Tibial nerve (tissue), 4 donors: ENCODE measurements at places on chromosomes 3 and 15.

- no peak for DNase-seq
Observed at GRCh38 chr15:50148362-50148963, 29.4 kb upstream of the ATP8B4 start.

DNA sequence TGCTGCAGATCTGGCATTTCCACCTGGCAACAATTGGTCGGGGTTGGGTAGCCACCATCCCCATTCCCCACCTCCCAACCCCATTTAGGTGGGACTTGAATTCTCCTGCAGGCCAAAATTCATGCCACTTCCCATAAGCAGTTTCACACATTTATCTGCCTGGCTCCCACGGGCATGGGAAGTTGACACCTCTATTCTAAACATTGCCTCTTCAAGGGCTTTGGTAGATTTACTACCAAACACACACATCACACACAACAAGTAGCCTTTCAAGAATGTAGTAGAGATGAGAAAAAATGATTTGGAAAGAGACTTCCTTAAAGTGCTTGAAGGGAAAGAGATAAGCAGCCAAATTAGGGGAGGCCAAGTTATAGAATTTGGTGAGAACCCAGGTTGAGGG, 30.9 kb downstream of the ZBTB38 start:
- DNase-seq = no peak

DNA sequence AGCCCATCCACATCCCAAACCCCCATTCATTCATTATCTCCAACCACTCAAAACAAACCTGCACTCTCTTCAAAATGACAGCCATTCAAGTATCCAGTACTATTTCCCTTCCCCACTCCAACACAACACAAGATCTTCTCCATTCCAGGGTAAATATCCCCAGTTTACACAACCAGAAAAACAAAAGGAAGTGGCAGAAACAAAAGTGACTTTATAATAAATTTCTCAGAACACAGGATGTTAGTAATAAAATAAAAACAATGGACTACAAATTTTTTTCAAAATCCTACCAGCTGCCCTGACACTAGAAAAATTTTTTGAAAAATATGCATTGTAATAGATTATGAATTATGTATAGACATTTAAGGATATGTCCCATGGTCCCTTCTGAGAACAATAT, 14.2 kb downstream of the CPA3 start:
- DNase-seq = no peak

DNA sequence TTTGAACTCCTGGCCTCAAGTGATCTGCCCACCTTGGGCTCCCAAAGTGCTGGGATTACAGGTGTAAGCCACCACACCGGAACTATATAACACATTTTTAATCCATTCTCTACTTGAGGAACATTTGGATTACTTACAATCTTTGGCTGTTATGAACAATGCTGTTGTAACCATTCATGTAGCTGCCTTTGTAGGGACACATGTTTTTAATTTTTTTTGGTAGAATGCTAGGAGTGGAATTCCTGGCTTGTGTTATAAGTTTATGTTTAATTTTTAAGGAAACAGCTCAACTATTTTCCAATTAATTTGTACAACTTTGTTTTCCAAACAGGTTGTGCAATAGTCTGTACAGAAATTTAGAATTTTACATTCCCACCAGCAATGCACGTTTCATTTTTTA, 51.7 kb downstream of the GPR149 start:
- no peak for DNase-seq

GRCh38 chr15:40332113-40332781, 8.5 kb downstream of the CCDC9B start:
- DNase-seq = no peak

DNA sequence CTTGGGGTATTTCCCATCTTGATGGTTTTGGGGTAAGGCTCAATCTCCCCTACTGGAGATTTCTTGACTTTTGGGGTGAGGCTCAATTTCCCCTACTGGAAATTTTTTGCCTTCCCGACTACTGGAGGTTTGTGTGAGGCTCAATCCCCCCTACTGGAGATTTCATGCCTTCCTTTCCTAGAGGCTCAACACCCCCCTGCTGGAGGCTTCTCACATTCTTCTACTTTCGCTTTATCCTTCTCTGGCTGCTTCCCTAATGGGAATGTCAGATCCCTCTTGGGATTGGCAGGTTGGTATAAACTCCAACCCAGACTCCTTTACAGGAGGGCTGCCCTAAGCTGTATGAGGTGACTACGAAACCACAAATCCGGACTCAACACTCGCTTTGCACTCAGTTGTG, 49.2 kb downstream of the KATNBL1 start:
- DNase-seq = no peak

DNA sequence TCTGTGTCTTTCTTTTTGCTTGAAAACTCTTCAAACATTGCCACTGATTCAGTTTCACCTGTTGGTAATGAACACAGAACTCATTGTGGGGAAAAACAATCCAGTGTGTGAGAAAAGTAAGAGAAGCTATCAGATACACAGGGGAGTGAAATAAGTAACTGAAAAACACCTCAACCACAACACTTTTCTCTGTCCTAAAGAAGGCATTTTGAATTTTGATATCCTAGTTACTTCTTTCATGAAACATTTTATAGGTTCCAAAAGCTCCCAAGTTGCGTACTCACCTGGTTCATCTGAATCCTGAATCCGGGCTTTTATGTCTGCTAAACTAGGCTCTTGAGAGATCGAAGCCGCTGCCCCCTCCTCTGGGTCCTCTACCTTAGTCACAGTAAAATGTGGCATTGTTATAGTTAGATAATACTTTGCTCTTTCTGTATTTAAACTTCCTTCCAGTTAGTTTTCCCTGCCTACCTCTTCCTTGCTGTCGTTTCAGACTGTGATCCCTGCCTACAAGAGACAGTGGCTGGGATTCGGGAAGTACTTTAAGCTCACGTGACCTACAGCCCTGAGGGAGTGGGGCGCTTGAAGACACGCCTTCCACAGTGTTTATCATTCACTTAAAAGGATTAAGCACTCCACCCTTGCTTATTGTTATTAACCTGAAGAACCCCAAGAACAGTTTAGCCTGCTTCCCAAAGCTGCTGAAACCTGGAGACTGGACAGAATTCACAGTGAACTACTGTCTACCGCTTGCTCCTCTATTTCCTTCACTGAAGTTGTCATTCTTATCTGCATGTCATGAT, 19.1 kb downstream of the SLC12A6 start:
- DNase-seq = peak; percentile 64

DNA sequence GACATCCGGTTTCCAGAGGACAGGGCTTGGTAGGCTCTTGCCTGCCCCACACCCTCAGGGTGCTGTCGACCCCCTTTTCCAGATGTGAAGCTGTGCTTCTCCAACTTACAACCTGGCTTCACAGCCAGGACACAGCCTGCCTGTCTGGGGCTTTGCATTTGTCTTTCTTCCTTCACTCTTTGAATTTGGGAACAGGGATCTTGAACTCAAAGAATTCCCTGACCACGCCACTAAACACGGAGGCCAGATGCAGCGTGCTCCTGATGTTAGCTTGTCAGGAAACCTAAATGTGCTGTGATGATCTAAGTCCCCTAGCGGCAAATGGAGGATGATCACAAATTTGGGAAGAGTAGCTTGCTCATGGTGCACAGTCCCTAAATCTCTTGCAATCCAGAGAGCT, 244.8 kb upstream of the RGMA start:
- no peak for DNase-seq

GRCh38 chr15:89452330-89452836, 44.0 kb downstream of the RHCG start:
- no peak for DNase-seq

DNA sequence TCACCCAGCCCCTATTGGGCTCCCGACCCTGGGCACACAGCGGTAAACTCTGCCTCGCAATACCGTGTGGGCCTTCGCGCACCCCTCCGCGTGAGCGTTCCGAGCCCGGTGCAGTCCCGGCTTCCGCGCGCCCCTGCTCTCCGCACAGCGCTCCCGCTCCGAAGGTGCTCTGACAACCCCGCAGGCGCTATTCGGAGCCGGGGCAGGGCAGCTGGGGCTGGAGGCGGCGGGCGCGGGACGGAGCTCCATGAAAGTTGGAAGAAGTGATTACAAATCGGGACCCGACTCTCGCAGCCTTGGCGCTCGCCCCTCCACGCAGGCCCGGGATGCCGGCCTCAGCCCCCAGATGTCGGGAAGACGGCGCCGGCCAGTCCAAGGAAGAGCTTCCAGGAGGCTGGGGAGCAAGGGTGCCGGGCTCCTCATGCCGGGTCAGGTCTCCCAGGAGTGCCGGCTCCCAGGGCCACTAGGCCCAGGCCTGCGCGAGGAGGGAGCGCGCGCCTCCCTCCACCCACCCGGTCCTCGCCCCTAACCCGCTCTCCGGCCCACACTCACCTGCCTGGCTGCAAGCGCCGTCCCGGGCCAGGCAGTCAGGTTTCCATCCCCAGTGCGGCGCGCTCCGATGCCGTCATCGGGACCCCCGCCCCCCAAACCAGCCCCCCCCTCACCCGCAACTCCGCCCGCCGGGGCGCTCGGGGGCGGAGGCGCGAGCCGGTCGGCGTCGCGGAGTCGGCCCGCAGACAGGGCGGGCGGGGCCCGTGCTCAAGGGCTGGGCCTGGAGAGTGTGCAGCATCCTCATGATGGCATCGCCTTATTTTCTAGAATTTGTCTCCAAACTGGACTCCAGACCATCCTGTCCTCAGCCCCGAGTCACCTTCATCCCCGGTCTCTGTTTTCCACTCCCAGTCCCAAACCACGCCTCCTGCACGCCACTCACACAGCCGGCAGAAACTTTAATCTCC, at the start of gene KIF7:
TSS of gene KIF7 (minus strand) at position 621 of the 959 bp plus-strand sequence. CDS start 2,537 bp downstream, outside the sequence.
- DNase-seq = no peak

GRCh38 chr3:159232966-159233365, 431.1 kb downstream of the MFSD1 start:
- no peak for DNase-seq

GRCh38 chr15:69725957-69726356, 273.3 kb downstream of the RPLP1 start:
- DNase-seq = no peak

GRCh38 chr15:93041159-93041547, 47.9 kb downstream of the RGMA start:
- no peak for DNase-seq

DNA sequence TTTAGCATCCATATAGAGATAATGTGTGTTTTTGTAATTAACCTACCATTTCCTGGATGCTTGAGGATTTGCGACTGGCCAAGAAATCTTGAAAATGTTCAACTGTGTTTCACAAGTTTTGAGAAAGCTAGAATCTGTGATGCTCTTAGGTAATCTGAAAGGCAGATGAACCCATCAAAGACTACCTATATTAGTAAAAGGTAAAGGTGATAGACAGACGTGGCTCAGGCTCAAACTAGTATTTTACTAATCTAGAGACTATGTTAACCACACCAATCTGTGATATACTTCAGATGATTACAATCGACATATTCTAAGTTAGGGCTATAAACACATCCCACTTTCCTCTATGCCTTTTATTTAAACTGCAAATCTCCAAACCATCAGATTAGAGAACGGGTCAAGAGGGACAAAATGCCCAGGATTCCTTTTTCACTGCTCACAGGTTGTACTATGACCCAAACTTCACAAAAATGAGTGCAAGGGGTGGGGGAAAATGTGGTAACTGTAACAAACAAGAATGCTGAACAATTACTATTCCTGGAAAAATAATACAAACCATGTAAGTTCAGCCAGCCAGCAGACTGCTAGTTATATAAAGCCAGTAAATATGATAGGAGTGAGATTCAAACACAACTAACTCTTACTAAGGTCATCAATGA, 295.1 kb downstream of the FOXP1 start:
- no peak for DNase-seq

GRCh38 chr15:31590609-31591008, 264.0 kb downstream of the KLF13 start:
- DNase-seq = no peak

GRCh38 chr15:100241572-100242482, 99.9 kb downstream of the ADAMTS17 start:
- DNase-seq = peak; percentile 24

- no peak for DNase-seq
Observed at GRCh38 chr3:66396888-66397287, 103.9 kb downstream of the LRIG1 start.

DNA sequence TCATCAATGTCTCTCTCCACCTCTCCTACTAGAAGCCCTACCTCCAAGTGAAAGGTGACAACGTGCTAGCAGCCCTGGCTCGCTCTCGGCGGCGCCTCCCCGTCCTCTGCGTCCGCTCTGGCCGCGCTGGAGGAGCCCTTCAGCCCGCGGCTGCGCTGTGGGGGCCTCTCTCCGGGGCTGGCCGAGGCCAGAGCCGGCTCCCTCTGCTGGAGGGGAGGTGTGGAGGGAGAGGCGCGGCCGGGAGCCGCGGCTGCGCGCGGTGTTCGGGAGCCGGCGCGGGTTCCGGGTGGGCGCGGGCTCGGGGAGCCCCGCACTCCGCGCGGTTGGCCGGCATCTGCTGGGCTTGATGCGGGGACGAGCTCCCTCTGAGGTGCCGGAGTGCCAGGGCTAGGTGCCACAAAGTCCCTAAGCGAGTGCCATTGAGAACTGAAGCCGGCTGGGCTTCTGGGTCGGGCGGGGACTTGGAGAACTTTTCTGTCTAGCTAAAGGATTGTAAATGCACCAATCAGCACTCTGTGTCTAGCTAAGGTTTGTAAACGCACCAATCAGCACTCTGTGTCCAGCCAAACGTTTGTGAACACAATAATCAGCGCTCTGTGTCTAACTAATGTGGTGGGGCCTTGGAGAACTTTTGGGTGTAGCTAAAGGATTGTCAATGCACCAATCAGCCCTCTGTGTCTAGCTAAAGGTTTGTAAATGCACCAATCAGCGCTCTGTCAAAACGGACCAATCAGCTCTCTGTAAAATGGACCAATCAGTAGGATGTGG, 84.8 kb upstream of the ARRDC4 start:
- no peak for DNase-seq

DNA sequence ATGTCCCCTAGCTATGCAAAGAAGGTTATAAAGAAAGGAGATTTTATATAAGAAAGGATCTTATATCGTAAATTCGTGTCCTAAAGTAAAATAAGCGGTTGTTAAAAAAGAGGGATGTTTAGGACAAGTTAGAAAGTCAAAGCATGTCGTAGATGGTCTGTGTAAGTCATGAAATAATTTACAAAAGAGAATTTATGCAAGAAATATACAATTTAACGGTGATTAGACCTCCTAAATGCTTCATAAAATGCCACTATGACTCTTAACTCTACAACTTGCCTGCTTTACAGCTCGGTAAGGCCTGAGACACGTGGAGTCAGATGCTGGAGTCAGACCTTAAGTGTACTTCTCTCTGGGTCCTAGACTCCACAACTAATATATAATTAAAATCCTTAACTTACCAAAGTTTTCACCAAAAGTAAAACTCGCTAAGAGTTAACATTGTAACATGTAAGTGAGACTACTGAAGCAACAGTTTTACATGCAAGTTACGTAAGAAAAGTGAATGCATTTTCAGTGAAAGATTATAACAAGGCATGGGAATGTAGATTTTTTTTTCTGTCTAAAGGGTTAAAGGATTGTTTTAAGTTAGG, 13.3 kb upstream of the SRPRB start:
- DNase-seq = no peak

DNA sequence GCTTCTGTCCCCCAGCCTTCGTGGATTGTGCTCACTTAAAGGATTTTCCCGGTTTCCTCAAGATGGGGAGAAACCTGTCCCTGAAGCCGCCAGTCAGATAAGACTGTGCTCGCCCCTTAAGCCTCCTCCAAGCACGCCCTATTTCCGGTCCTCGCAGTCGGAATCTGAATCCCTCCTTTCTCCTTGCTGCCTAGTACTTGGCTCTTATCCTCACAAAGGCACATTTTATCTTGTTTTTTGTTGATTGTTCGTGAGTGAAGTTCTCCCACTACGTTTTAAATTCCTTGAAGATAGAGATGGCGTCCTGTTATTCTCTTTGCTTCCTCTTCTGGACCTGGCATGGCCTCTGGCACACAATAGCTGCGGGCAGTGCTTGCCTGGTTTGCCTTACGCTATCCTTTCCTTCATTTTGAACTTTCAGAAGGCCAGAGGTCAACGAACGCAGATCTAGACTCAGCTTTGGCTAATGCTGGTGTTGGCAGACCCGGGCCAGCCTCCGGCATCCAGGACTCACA, 1.7 kb downstream of the CLDN11 start:
- no peak for DNase-seq
